ENCODE measurements at places on chromosomes 5 and 9.
A peak's percentile ranks its signal among the peaks of the same experiment; 100 is the strongest.

GRCh38 chr5:119367502-119368237, 11.9 kb downstream of the TNFAIP8 start:
- no peak for DNase-seq

- DNase-seq, result peak; percentile 34
Observed at GRCh38 chr9:128689820-128690683, 1.0 kb downstream of the SET start.

DNA sequence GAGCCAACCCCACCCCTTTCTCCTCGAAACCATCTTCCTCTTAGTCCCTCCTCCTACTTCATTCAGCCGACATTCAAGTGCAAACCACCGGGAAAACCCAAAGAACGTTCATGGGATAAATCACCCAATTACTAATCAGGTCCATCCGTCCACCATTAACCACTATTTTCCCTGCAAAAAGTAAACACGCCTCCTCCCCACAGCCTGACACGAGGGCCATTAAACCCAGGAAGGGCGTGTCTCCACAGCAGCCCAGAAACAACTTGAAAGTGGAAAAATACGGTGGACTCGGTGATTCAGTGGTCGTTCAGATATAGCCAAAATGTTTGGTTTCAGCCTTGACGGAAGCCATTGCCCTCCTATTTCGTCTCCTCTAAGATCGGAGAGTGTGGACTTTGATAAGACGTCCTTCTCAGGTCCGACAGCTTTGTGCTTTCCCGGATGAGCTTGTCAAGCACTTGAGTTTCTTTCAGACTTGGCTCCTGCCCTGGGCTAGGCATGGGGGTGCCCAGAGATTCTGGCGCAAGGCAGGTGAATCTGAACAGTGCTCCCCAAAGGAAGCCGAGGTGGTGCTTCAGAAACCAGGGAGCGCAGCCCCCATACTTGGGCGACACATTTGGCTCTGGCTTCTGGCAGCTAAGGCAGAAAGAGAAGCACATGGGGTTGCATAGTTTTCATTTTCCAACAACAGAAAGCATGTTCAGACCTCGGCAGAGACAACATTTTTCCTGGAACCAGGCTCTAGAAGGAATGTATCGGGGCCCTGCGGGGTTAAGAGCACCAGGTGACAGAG, 56.6 kb downstream of the SMIM23 start:
- DNase-seq, result peak; percentile 26

DNA sequence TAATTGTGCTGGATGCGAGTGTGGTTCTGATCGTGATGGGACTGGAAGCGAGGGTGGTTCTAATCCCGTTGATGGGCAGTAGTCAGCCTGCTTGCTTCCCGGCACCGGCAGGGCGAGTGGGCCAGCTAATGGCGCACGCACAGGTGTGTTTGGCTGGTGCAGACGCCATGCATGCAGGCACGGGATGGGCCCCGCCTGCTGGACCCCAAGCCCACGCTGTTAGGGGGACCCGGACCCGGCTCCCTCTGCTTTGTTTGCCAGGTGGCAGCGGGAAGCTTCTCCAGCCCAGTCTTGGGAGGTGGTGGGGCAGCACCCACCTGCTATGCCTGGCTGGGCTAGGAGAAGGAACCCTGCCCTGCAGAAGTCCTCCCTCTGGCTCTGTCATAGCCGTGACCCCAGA, 70.3 kb downstream of the VAV2 start:
- no peak for DNase-seq
